Activated CD8-positive, alpha-beta T cell treated with anti-CD3 and anti-CD28 coated beads for 36 hours (primary cell): ENCODE measurements at places on chromosomes 1 and 21.

DNA sequence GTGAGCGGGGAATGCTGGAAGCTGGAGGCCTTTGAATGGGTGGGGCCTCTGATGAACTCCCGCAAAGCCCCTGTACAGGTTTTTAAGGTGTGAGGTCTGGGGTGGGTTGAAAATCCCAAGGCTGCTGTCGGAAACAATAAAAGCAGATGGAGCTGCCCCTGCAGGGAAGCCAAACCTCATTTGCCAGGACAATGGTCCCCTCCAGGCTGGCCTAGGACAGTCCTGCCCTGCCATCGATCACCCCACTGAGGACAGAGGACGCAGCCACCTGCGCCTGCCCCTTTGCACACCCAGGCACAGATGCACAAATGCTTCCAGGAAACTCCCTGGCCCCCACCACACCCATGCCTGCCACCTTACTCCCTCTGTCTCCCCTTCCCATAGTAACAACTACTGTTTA is 4.4 kb downstream of the DRAXIN start:
- DNase-seq: no peak

DNA sequence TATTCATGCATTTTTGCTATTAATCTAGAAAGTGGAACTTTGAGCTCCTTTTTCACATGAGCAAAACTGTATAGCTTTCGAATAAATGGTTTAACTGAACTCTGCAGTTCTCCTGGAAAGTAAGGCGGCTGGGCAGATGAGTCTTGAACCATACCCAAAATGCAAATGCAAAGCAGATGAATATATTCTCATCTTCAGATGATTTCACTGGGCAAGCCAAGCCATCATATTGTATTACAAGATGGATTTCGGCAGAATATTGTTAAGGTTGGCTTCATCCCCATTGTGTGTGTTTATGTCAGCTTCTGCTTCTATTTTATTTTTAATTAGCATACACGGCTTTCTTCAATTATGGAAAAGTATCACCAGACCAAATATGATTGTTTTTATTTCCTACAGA is 209.6 kb downstream of the GREM2 start:
- no peak for DNase-seq

GRCh38 chr1:86110451-86111129 is 46.0 kb downstream of the COL24A1 start:
- no peak for DNase-seq

- DNase-seq: peak; percentile 75
Observed at GRCh38 chr1:27618341-27619082, 14.6 kb upstream of the AHDC1 start.

DNA sequence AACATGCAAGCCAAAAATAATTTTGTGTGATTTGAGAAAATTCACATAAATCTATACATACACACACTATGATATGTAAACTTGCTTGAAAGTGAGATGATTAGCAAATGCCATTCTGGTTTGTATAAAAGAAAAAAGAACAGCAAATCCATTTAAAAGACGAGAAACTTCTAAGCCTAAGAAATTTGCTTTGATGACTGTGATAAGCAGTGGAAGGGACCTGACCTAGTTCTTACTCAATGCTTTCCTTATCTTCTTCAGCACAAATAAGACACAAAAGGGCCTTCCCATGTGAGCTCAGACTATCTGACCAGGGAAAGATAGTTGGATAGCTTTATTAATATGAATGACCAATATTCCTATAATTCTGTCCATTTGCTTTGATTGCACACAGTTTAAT is 25.3 kb upstream of the NMNAT2 start:
- no peak for DNase-seq

DNA sequence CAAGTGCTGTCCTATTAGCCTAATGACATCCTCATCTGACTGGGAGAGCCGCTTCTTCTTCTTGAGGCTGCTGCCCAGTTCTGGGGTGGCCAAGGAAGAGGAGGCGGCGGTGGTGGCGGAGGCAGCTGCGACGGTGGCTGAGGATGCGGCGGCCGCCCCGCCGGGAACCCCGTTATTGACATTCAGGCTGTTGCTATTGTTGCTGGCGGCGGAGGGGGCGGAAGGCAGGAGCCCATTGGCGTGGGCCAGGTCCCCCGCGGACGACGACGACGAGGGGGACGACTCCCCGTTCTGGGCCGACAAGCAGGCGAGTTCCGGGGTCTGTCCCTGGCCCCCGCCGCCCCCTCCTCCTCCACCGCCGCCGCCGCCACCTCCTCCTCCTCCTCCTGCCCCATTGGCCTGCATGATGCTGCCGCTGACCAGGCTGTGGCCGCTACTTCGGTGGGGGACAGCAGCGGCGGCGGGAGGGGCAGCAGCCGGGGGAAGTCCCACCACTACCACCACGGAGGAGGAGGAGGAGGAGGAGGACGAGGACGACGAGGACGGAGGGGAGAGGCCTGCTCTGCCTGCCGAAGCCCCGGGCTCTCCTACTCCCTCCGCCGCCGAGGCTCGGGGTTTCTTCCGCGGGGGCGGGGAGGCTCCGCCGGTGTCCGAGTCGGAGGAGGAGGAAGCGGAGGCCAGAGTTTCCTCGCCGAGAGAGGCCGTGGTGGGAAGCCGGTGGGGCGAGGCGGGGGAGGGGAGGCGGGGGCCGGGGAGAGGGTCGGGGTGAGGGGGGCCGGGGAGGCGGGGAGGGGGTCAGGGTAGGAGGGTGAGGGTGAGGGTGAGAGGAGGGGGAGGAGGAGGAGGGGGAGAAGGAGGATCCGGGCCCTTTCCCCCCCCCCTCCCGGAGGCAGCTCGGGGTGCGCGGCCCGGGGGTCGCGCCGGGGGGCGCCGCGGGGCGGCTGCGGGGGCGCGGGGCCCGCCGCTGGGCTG is 610 bp downstream of the WDR26 start:
- peak; percentile 60 for DNase-seq

- no peak for DNase-seq
Observed at GRCh38 chr1:97849345-97850340, 71.2 kb downstream of the DPYD start.

DNA sequence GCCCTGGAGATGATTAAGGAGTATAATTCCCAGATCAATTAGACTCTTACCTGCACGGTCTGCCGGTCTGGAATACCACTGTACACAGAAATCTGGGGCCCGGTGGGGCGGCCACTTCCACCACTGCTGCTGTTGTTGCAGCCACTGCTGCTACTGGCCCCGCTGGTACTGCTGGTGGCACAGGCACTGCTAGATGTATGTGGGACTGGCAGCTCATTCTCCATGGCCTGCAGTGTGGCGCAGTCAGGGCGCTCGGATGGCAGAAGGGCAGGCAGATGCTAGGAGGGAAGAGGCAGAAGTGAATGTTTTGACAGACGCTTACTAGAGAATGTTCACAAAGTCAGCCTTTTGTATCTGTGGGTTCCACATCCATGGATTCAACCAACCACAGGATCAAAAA is 54.4 kb upstream of the A3GALT2 start:
- DNase-seq: no peak

DNA sequence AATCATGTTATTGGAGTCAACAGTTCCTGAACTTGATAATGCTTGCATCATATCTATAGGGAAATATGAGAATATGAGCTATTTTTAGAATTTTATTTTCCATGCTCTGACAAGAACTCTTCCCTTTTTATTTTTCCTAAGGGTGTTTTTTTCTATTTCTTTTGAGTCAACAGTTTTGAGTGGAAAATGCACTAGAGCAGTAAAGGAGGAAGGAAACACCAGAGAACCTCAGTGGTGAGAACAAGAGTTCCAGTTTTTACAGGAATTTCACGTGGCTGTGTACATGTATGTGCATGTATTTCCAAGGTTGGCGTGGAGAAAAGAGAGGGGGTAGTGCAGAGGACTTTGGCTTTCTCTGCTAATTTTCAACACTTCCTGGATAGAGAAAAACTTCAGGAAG is 63.6 kb upstream of the TNFSF18 start:
- DNase-seq: no peak

GRCh38 chr1:108639899-108640560 is 20.9 kb downstream of the HENMT1 start:
- DNase-seq: peak; percentile 83

- DNase-seq: no peak
Observed at GRCh38 chr21:45713613-45714012, 70.1 kb downstream of the PCBP3 start.

DNA sequence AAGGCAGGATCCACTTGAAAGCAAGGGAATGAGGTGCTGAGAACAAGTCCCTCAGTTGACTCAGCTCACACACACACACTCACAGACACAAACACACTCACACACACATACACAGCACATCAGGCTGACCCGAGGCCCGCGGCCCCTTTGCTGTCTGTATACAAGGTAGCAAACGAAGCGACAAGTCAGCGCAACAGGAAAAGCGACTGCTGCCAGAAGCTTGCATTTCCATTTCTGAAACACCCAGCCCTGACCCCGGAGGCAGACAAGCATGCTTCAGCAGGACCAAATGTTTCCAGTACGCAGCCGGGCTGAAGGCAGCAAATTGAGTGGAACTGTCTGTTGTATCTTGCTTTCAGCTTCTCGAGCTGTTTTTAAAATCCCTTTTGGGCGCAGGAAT is 501.6 kb downstream of the NPHP4 start:
- no peak for DNase-seq

GRCh38 chr1:8966606-8967005 is 20.9 kb downstream of the CA6 start:
- DNase-seq: no peak

DNA sequence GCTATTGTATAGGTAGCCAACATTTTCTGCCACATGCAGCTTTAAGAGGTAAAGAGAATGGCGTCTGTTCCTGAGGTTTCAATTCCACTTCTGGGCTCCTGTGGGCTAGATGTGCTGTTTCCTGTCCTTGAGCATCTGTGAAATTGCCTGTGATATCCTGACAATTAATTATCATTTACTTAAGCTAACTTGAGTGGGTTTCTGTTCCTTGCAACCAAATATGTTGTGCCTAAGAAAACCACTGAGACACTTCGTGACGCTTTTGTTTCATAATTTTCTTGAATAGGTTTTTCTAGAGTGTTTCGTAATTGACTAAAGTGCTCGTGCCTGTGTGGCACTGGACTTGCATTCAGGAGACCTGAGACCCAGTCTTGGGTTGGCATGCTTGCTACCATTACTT is 127.3 kb upstream of the POU3F1 start:
- DNase-seq: no peak

DNA sequence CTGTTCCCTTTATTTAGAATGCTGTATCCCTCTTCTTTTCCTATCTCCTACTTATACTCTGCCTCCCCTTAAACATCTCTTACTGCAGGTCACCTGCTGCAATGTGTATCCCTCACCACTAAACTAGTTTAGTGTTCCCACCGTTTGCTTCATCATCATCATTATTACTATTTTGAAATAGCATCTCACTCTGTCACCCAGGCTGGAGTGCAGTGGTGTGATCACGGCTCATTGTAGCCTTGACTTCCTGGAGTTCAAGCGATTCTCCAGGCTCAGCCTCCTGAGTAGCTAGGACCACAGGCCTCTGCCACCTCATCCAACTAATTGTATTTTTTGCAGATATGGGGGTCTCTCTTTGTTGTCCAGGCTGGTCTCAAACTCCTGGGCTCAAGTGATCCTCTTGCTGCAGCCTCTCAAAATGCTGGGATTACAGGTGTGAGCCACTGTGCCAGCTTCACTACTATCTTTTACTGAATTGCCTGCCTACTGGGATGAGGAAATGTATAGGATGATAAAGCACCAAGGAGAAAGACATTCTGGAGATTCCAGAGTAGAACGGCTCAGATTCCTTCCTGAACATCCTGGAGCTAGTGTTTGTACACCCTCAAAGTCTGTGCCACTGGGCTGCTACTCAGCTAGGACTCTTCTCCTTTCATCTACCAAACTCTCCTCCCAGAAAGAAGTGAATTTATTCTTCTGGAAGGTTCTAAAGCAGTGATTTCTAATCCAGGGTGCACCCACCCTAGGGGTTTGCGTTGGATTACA is 8.6 kb upstream of the IFNAR1 start:
- DNase-seq: no peak

- peak; percentile 17 for DNase-seq
Observed at GRCh38 chr1:100449477-100449876, 88.5 kb upstream of the GPR88 start.

DNA sequence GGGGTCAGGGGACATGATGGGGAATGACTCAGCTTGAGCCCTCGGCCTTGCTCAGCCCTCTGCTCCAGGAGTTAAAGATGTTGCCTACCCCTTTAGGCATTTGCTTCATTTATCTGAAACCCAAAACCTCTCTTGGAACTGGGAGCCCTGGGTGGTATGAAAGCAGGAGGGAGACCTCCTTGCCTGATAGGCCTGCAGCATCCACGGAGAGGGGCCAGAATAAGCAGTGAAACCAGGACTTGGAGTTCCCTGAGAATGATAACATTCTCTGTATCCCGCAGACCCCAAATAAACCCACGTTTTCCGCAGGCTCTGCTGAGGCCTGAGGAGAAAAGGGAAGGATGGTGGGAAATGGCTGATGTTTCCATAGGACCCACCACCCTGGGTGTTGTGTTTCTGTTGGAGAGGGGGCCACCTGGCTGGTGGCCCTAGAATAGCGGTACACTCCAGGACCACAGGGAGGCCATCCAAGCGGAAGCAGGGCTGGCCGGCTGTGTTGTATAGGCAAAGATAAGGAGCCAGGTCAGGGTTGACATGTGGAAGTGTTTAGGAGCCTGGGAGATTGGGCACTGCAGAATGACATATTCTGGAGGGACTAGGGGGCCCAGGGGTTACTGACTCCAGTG is 77.4 kb downstream of the FOXD2 start:
- no peak for DNase-seq

- DNase-seq: no peak
Observed at GRCh38 chr1:207603777-207604176, 41.2 kb upstream of the CR1L start.

- no peak for DNase-seq
Observed at GRCh38 chr1:85330214-85330631, 53.8 kb upstream of the BCL10 start.

DNA sequence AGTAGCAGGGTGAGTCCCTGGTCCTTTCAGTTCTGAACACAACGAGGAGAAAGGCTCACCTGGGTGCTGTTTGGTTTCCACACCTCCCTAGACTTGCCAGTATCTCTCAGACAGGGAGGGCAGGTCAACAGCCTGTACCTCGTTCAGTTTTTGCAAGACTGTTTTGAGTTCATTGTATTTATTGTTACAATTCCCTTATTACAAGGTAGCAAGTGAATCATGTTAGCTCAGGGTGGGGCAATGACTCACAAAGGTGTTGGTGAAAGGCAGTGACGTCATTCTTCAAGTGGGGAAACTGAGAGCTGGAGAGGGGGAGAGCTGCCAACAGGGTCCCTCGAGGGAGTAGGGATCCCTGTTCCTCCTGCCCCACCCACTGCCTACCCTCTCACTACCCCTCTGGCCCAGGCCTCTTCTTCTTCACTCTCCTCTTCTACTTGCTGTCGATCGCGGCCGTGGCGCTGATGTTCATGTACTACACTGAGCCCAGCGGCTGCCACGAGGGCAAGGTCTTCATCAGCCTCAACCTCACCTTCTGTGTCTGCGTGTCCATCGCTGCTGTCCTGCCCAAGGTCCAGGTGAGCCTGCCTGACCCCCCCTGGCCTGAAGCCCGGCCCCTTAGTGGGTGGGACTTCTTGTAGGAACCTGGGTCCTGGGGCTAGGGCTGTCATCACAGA is 13.4 kb downstream of the SERINC2 start:
- DNase-seq: no peak

DNA sequence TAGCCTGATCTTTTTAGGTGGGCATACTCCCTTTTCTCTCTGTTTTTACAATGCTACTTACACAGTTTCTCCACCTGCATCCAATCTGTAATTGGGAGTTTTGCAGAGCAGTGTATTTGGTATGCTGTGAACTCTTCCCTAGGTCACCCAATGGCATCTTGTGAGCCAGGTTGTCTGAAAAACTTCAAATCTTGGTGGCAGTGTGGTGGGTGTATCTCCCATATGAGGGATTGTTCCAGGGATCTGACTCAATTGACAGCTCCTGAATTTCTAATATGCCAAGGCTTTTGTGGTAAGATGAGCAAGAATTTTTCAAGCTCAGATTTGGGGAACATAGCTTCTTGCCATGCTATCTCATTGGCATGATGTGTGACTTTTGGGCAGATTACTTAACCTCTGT is 47.2 kb upstream of the MACF1 start:
- DNase-seq: no peak
